ENCODE measurements at places on chromosomes 3 and 15.
A peak's percentile ranks its signal among the peaks of the same experiment; 100 is the strongest.

GRCh38 chr3:195093731-195094130 lies 177.2 kb downstream of the XXYLT1 start:
- no peak for DNase-seq

- DNase-seq, result no peak
Measured at GRCh38 chr15:48925714-48926223, 38.0 kb downstream of the SHC4 start.

GRCh38 chr15:48693484-48693883 lies 48.0 kb upstream of the FBN1 start:
- no peak for DNase-seq

DNA sequence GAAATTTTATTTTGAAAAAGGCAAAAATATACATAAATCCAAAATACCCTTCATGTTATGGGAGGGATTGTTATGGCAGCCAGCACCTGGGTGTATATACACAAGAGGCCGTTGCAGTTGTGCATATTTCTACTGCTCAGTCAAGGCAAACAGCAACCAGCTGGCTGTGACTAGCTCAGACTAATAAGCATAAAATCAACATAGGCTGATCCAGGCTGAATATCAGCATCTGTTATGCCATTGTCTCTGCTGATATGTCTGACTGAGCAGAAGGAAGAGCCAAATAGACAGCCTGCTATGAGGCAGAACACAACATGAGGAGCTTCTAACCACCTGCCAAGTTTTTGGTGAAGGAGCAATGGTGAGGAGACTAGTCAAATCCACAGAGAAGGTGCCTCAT lies 457.5 kb upstream of the ALCAM start:
- DNase-seq, result peak; percentile 56

DNA sequence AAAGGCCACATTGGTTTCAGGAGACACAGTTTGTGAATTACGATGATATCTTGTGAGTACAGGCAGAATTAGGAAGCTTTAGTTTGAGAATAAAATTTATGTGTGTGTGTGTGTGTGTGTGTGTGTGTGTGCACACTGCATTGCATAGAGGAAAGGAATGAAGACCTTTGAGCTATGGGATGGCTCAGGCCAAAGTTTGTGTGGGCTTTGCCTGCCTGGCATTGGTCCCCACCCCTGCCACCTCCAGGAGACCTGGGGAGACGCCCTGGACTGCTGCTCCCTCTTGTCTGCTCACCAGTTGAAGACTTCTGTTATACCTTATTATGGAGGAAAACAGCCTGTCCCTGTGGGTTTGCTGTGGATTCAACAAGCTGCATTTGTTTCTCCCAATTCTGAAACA lies 37.2 kb downstream of the TIGIT start:
- no peak for DNase-seq

DNA sequence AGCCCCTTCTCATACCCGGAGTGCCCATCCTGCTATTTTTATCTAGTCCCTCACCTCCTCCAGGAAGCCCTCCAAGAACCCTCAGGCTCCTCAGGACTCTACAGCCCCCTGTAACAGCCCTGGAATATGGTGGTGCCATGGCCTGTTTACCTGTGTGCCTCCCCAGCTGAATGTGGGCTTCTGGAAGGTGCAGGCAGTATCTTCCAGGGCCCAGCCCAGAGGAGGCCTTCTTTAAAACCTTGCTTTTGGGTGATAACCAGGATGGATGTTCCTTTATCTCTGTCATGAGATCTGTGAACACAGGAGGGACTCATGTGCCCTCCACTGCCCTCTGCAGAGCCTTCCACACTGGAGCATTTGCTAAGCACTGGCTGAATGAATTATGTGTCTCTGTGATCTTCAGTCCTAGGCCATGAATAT lies 36.7 kb upstream of the MRPS22 start:
- DNase-seq, result no peak
